ENCODE measurements at places on chromosomes 5 and 9. TPM values are rescaled to one million over a fixed set of nuclear protein-coding genes. Genes with fewer than 3 reads are reported as not detected.

The CDX1 gene
- not detected for polyA plus RNA-seq

The NDUFB6 gene
- 131 TPM for polyA plus RNA-seq

The IL4 gene
- not detected for polyA plus RNA-seq

The GCNT4 gene
- not detected for polyA plus RNA-seq

The CNTNAP3B gene
- 9.7 TPM for polyA plus RNA-seq

The TIMD4 gene
- polyA plus RNA-seq = not detected

The PCDHGA7 gene
- polyA plus RNA-seq = not detected

The IL33 gene
- polyA plus RNA-seq = not detected

The HTR4 gene
- not detected for polyA plus RNA-seq

The OR1J2 gene
- polyA plus RNA-seq = not detected

The DIPK1B gene
- 78.7 TPM for polyA plus RNA-seq

The PCDHB15 gene
- 13.7 TPM for polyA plus RNA-seq

The ELOVL7 gene
- 2.7 TPM for polyA plus RNA-seq

The ZBTB34 gene
- 19.5 TPM for polyA plus RNA-seq

The WNK2 gene
- polyA plus RNA-seq = 37.1 TPM

The DAPK1 gene
- 57.3 TPM for polyA plus RNA-seq

Measured in neural cell (in vitro differentiated cells).